ENCODE measurements at places on chromosomes 4 and X.

DNA sequence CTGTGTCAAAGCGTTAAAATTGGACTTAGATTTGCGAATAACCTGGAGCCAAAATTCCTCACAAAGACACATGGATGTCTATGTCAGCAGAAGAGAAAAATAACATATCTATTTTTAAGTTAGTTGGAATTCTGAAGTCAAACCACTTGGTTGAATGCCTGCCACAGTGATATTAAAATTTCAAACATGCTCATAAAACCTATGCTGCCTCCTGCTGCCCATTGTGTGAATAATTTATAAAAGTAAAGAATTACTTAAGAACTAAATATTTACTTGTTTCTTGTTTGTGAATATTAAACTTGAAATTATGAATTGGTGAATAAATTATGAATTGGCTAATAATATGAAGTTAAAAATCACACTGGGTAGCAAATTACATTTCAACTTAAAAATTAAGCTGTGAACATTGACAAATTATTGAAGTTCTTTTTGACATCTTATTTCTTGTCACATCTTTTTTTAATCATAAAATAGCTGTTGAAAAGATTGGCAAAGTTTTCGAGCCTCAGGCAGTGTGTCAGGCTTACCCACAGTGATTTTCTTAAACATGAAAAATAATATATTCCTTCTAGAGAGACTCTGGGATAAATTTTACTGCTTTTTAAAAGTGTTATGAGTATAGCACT is 35.4 kb downstream of the FABP2 start:
- DNase-seq: no peak

- DNase-seq: no peak
These were observed 27.9 kb downstream of the SMPX start for GRCh38 chrX:21730026-21730425.

- DNase-seq: no peak
These were observed 47.6 kb downstream of the ANAPC4 start for GRCh38 chr4:25424539-25425228.

DNA sequence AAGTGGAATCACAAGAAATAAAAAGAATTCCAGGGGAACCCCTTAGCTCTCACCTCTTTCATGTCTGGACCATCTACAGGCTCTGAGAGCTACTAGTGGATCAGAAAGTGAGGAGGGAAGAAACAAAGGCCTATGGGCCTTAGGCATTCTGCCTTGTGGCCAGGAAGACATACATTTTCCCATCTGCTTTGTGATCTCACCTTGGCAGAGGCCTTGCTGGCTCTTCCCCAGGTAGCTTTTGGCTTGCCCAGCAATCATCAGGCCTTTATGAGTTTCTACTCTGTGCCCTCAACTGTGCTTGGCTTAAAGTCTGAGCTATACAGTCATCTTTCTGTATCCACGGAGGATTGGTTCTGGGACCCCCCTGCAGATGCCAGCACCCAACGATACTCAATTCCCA is 28.3 kb upstream of the CD99L2 start:
- no peak for DNase-seq

- DNase-seq: no peak
These were observed 2349.0 kb upstream of the TENM3 start for GRCh38 chr4:179894066-179894778.

GRCh38 chrX:101081231-101081630 is 2.6 kb downstream of the TMEM35A start:
- DNase-seq: no peak

DNA sequence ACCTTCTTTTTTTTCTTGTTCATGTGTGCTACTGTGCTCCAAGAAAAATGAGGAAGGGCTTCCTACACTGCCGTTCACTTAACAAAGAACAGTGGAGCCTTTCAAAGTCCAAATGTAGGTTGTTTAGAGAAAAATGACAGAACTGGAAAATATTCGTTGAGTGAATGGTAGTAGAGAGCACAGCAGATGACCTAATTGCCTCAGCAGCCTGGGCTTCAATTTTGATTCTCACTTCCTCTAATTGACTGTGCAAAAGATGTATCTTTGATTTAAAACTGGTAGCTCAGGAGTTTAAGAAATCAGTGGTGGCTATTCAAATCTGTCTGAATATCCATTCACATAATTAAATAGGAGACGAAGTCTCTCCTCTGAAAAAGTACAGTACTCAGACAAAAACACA is 5.2 kb downstream of the NLGN4X start:
- no peak for DNase-seq

- DNase-seq: no peak
These were observed 165.2 kb downstream of the IL15 start for GRCh38 chr4:141801558-141801957.

- DNase-seq: no peak
These were observed 278.9 kb downstream of the INPP4B start for GRCh38 chr4:142567199-142567598.

- no peak for DNase-seq
These were observed 33.5 kb downstream of the TAF7L start for GRCh38 chrX:101257448-101258258.

DNA sequence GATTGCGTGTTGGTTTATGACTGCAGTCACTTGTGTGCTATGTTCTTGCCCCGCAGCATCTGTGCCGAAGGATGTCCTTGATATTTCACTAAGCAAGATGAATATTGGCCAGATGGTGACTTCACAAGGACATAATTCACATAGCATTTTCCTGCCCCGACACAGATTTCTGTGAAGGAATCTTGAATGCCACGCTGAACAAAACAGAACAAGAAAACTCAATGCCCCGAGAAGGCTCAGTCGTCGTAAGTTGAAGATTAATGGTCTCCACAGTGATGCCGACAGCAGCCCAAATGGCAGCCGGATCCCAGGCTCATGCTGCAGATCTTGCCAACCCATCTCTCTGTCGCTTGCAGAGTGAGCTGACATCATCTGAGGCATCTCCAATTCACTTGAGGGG is 145.9 kb downstream of the CPEB2 start:
- DNase-seq: no peak

- no peak for DNase-seq
These were observed 27.7 kb downstream of the UTP14A start for GRCh38 chrX:129933700-129934099.
